Body of pancreas (tissue), 4 donors: ENCODE measurements at places on chromosomes 4 and X. TPM values are rescaled to one million over a fixed set of nuclear protein-coding genes. Genes with fewer than 3 reads are reported as not detected.

The SHISA3 gene
- not detected for total RNA-seq

The HERC5 gene
- 2.6 TPM for total RNA-seq

The GYPE gene
- not detected for total RNA-seq

The ATP1B4 gene
- total RNA-seq, result not detected

The AIMP1 gene
- 14.5 TPM for total RNA-seq

DNA sequence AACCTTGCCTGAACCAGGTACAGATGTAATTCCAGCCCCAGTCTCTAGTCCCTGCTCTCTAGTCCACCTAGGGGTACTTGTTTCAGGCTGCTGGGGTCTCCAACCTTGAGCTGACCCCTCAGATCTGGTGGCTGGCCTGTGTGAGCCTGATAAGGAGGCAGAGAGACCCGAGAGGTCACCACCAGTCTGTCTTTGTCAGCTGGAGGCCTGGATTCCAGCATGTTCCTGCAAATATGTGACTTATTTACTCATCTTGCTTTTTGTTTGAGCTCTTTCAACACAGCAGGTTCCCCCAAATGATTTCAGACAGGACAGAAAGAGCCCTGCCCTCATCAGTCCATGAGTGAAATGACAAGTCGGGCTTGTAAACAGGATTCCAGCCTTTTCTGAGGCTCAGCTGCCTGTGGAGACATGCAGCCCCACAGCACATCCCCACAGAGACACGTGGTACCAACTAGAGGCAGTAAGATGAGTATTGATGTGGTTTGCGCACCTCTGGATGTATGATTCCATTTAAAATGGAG, 37.5 kb upstream of the STK26 start:
- no peak for DNase-seq

DNA sequence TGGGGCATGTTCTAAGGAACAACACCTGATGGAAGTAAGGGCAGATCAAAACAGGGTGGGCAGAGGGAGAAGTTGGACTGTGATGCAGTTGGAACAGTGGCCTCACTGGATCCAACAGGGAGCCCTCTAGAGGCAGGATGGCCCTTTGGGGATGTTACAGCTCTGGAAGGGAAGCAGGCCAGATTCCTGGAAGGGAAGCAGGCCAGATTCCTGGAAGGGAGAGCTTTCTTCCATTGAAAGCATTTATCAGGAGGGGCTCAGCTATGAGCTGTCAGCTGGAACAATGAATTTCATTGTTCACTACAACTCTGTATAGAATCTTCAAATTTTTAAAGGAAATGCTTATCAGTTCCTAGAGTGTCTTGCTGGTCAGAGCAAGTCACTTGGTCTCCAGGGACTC, 17.7 kb downstream of the IL15 start:
- peak; percentile 19 for DNase-seq

- no peak for DNase-seq
Observed at GRCh38 chr4:118086344-118086743, 52.1 kb downstream of the NDST3 start.

DNA sequence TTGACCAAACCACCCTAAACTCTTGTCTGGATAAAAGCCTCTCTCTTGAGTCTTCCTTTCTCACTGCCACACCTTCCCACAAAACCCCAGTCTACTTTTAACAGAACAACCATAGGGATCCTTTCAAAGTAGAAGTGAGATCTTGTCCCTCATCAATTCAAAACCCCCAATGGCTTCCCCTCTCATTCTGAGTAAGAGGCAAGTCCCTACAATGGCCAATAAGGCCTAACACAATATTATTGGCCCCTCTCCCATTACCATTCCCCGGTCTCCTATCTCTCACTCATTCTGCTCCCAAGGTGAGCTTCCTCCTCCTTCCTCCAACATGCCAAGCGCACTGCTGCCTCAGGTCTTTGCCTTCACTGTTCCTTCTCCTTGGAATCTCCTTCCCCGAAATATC, 57.1 kb downstream of the REELD1 start:
- DNase-seq, result no peak
